Left hindlimb (tissue), 1 donor: ENCODE measurements at places on chromosomes 12 and 14.

- DNase-seq: no peak
Observed at GRCh38 chr14:93023039-93023438, 92.7 kb downstream of the ITPK1 start.

- DNase-seq: no peak
Observed at GRCh38 chr12:57623811-57624390, 9.1 kb downstream of the B4GALNT1 start.

DNA sequence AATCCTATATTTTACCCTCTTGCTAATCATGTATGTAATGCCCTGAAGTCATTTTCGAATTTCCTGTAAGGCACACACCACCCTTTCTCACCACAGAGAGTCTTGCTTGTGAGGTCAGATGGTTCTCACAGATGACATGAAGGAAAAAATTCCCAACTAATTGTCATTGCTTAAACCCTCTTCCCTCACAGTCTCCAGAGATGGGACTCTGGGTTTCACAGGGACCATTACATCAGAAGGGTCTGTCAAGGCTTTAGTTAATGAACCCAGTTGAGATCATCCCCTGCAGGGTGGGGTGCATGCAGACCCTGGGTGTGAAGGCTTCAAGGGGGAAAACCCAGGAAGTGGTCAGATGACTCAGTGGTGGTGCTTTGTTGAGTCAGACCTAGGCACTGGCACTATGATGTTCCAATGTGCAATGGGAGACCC, 229.6 kb downstream of the BCAT1 start:
- DNase-seq: no peak

- DNase-seq: no peak
Observed at GRCh38 chr14:61326146-61326545, 4.8 kb downstream of the PRKCH start.

GRCh38 chr14:30471980-30472379, 87.0 kb upstream of the G2E3 start:
- DNase-seq: no peak
